D341Med (cell line): ENCODE measurements at places on chromosomes 11 and 22.

GRCh38 chr22:37311761-37312312 lies 29.5 kb downstream of the CYTH4 start:
- no peak for DNase-seq

DNA sequence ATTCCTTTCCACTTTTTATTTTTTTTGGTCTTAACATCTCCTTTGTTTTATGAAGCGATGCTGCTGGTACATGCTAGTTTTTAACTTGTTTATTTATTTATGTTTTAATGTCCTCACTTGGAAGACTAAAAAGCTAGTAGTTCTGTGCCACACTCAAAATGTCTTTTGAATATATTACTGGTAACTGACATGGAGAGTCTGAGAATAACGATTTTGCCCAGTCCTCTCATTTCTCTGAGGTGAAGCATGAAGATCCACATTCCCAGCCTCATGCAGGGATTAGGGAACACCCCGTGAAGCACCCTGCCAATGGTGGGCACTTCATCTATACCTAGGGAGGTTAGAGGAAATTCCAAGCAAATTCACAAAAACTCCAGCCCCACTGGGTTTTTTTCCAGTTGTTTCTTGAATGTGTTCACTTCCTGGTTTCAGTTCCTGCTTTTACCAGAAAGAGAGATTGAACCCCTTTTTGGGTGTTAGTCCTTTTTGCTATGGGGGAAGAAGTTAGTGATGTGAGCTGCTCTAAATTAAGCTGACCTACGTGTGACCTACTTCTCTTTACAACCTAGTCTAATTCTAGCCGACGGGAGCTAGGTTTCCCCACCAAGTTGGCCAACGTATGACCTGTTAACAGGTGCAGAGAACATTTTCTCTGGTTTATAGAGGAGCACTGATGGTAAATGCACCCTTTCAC lies 106.1 kb downstream of the SLC1A2 start:
- DNase-seq: no peak

DNA sequence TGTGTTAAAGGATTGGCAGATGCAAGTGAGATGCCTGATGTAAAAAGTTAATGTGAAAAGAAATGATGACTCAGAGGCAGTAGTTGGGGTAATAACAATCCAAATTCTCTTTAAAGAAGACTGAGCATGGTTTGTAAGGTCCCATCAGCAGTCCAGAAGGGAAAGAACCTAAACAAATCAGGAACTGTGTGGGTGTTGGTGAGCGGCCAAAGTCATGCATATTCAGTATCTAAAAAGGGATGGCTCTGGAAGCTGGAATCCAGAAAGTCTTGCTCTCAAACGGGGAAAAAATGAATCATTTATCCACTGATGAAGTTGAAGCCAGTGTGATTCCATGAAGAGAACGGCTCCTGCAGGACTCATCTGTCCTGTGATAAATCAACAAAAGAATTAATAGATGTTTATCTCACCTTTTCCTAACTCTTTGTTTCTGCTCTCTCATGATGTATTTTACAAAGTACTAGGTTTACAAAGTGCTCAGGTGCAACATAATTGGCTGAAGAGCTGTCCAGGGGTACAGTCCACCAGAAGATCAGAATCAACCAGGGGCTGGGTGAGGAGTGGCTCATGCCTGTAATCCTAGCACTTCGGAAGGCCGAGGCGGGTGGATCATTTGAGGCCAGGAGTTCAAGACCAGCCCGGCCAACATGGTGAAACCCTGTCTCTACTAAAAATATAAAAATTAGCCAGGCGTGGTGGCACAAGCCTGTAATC lies 20.5 kb upstream of the SORL1-AS1 start:
- DNase-seq: no peak

- no peak for DNase-seq
Observed at GRCh38 chr11:35620795-35621194, 2.5 kb downstream of the FJX1 start.

- DNase-seq: no peak
Observed at GRCh38 chr11:19499026-19499669, 213.5 kb upstream of the NAV2 start.

GRCh38 chr11:75114465-75114864 lies 17.8 kb upstream of the OR2AT4 start:
- DNase-seq: no peak

DNA sequence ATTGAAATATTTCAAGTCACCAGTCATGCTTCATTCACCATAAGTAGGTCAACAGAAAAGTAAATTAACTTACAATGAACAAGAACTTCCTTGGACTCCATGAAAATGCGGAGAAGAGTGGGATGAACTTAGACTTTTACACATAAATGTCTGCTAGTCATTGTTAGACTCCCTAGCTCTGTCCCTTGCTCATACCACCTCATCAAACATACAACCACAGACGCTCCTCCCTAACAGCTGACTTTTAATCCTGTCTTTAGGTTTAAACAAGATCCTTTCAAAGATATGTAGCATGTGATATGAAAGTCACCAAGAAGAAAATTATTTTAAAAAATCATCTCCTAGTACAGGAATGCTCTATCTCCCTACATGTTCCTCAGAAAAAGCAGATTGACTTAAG lies 248.1 kb downstream of the DLG2 start:
- no peak for DNase-seq

GRCh38 chr11:126088999-126089398 lies 26.3 kb upstream of the CDON start:
- no peak for DNase-seq

DNA sequence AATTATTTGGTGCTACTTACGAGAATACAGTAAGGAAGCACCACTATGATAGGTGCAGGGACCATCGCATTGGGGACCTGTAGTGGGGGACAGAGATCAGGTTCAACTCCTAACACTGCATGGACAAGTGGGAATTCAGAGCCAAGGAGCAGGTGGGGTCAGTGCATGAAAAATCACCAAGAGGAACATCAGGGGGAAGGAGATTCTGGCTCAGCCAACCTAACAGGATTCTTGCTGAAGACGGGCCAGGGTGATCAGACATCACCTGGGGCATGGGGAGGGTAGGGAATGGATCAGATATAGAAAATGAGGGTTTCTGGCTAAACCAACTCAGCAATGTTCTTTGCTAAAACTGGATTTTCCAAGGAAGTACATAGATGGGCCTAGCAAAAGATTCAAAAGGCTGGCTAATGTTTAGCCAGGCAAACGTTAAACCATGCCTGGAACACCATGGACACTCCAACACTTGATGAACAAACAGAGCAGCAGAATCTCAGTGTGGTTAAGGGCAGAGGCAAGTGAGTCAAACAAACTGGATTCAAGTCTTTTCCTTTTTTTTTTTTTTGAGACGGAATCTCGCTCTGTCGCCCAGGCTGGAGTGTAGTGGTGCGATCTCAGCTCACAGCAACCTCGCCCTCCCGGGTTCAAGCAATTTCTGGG lies 70.0 kb downstream of the MICAL3 start:
- DNase-seq: no peak

GRCh38 chr22:29750559-29751538 lies 16.0 kb downstream of the ZMAT5 start:
- DNase-seq: peak; percentile 17

DNA sequence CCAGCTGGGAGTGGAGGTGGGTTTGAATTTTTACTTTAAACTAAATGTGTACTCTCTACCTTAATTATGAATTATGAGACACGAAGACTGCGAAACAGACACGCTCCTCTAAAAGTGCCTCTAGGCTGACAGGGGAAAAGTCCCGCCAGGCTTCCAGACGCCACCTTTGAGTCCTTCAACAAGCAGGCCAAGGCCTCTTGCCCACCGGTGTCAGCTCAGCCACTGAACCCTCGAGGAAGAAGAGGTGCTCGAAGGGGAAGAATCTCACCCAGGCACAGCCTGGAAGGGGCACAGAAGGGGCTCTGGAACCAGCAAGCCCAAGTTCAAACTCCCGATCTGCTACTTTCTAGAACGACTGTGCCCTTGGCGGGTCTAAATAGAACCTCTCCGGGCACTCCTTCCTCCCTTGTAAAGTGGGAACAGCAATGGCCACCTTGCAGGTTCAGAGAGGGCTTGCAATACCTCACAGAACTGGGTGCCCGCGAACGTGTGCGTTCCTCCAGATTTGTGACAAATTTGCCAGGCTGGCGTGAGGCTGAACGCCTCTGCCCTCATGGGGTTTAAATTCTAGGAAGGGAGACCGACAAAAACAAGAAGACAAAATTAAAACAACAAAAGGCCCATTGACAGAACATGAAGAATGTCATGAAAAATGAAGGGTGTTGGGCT lies 158.5 kb upstream of the GRK3 start:
- no peak for DNase-seq

- no peak for DNase-seq
Observed at GRCh38 chr22:46187862-46188261, 37.5 kb downstream of the PPARA start.

DNA sequence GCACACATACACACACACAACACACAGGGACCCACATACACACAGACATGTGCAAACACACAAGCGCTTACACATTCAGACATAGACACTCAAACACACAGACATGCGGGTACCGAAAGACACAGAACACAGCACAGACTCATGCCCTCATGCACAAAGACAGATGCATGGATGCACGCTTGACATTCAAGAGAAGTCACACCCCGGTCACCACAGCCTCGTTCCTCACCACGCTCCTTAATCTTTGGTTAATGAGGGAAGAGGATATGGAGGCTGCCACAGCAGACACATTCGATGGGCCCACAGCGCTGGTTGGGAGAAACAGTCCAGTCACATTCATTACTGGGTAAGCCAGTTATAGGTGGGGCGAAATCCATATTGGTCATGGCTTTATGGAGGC lies 51.9 kb upstream of the EIF3D start:
- DNase-seq: no peak

- DNase-seq: peak; percentile 35
Observed at GRCh38 chr11:7019500-7020182, 505 bp downstream of the ZNF214 start.

DNA sequence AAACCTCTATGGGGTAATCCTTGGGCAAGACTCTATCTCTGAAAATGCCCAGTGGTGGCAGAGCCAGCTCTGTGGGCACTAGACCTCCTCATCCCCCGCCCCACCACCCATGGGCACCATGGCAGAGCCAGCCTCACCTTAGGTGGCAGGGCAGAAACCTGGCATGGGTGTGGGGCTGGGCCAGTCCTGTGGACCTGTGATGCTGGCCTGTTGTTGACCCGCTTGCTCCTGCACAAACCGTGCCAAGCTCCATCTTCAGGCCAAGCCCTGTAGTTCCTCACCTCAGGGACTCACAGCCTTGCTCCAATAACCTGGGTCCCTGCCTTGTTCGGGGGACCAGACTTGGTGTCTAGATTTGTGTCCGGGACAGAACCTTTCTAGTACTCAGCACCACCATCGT lies 8.9 kb upstream of the SERPINH1 start:
- no peak for DNase-seq

GRCh38 chr22:44648085-44648820 lies 53.8 kb upstream of the PRR5 start:
- no peak for DNase-seq

DNA sequence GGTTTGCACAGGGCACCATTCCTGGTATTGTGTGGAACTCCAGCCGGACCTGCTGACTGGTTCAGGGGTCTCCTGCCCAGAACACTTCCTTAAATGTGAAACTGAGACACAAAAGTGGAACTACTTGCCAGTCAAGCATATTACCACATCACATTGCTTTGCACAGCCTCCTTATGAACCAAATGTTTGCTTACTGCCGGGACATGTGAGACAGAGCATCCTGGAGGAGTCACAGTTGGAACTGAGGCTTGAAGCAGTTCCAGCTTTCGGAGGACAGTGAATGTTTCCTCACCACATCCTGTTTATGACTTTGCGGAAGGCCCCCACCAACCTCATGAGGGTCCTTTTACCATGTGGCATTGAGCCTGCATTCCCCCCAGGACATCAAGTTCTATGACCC lies 105.8 kb upstream of the ARHGAP42 start:
- DNase-seq: no peak

DNA sequence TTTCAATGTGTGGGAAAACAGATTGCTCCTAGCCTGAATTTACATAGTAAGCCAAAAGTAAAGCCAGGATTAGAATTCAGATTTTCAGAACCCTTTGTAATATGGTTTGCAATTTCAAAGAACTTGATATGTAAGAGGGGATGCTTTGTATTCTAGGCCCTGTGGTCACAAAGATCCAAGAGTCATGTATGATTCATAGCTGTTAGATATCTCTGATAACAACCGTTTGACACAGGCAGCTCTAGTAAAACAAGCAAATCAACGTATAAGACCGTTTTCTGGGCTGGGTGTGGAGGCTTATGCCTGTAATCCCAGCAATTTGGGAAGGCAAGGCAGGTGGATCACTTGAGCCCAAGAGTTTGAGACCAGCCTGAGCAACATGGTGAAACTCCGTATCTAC lies 79.6 kb downstream of the EMSY start:
- DNase-seq: no peak

DNA sequence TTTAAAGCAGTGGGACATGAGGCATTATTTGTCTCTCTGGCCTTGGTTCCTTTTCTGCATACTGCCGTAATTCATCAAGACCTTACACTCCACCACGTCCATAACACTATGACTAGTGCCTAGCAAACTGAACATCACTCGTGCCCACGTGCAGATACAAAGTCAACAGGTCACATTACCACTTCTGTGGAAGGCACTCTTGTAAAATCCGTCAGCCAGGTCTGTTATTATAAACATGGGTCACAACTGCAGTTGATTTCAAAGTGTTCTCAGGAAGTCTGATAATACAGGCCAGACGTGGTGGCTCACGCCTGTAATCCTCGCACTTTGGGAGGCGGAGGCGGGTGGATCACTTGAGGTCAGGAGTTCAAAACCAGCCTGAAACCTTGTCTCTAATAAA lies 14.1 kb downstream of the VSIG10L2 start:
- DNase-seq: no peak

DNA sequence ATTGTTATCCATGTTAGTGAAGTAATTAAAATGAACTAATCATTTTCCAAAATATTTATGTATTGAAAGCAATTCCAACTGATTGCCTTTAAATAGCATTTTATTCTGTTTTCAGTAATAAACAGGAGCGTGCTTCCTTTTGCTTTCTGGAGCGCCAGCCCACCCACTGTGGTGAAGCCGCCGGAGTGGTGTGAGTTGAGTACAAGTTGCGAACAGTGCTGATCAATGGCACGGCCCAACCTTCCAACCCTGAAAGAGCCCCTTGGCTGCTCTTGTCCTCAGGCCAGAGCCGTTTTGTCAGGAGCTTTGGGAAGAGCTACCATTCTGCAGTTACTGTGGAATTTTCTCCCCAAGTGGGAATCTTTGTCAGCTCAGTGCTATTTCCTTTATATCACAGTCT lies 42.8 kb downstream of the NTM start:
- no peak for DNase-seq

DNA sequence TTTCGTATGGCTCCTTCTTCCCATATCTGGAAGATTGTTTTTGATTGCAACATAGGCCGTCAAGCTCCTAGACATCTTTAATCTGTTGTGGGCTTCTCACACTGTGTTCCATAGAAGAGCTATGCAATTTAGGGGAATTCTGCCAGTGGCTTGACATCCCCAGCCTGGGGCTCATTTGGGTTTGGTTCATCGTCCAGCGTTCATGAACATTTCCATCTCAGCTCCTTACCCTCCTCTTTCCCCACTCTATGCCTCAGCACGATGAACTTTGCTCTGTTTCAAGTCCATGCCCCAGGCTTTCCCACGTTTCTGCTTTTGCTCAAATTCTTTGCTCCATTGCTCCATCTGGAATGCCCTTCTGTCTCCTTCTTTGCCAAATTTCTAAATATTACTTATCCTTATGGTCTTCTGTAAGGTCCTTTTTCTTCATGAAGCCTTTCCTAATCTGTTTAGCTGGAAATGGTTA lies 26.1 kb upstream of the CLMP start:
- no peak for DNase-seq
